ENCODE measurements at places on chromosomes 3 and 15. TPM values are rescaled to one million over a fixed set of nuclear protein-coding genes. Genes with fewer than 3 reads are reported as not detected.

DNA sequence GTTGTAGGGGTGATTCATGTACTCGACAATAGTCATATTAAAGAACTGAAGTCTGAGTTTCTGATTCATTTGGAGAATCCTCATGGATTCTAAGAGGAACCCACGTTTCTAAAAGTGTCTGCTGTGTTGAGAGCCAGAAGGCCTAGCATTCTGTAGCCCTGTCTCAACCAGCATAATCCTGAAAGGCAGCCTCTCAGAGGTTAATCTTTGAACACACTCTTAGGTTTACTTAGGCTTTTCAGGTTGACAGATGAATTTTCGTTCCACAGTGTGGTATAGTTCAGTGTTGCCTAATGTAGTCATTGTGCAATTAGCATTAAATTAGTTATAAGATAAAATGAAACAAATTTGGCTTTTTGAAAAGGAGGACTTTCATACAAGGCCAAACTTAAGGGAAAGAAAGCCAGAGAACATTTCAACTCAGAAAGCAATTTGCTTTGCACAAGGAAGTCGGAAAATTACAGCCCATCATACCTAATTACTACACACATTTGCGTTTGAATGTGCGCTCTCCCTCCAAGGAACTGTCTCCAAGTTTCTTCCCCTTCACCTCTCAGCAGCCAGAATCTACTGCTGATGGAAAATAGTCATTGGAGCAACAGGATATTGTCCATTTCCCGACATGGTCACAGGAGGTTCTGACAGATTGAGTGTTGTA is 42.0 kb downstream of the AGBL1 start:
- no peaks in the 10 kb centered on the region for H3K4me1 ChIP-seq
- no peak overlapping the region for H3K27ac ChIP-seq
- no peak for DNase-seq
- H3K4me3 ChIP-seq: no peak overlapping the region

GRCh38 chr3:94440767-94441493 is 378.1 kb downstream of the NSUN3 start:
- H3K36me3 ChIP-seq: no peaks in the 10 kb centered on the region
- H3K4me1 ChIP-seq: no peaks in the 10 kb centered on the region
- no peaks in the 10 kb centered on the region for H3K27me3 ChIP-seq

DNA sequence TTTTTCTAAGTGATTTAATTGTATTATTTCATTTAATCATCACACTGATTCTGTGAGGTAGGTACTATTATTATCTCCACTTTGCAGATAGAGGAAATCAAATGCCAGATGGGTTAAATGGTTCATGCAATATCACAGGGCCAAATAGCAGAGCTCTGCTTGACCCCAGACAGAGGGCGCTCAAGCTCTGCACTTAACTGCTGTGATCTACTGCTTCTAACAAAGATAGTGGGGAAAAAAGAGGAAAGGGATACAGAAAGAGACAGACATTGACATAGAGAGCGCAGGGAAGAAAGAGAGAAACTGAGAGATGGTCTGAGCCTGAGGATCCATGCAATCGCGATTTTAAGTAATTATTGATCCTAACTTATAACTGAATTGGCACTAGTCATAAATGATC is 279.1 kb upstream of the THRB start:
- H3K27me3 ChIP-seq: no peaks in the 10 kb centered on the region
- no peaks in the 10 kb centered on the region for H3K4me1 ChIP-seq
- DNase-seq: no peak
- no peak overlapping the region for H3K4me3 ChIP-seq
- no peak overlapping the region for H3K27ac ChIP-seq

- no peak for DNase-seq
- no peak overlapping the region for H3K27ac ChIP-seq
Measured at GRCh38 chr3:180678231-180678630, 1.1 kb downstream of the CCDC39 start.

The SLC9C1 gene
- polyA plus RNA-seq: not detected

The MED12L gene
- polyA plus RNA-seq: not detected

All from naive thymus-derived CD8-positive, alpha-beta T cell (primary cell).